ENCODE measurements at places on chromosomes 7 and 10.

GRCh38 chr7:29329686-29330085 is 135.1 kb downstream of the CHN2 start:
- no peak for DNase-seq

DNA sequence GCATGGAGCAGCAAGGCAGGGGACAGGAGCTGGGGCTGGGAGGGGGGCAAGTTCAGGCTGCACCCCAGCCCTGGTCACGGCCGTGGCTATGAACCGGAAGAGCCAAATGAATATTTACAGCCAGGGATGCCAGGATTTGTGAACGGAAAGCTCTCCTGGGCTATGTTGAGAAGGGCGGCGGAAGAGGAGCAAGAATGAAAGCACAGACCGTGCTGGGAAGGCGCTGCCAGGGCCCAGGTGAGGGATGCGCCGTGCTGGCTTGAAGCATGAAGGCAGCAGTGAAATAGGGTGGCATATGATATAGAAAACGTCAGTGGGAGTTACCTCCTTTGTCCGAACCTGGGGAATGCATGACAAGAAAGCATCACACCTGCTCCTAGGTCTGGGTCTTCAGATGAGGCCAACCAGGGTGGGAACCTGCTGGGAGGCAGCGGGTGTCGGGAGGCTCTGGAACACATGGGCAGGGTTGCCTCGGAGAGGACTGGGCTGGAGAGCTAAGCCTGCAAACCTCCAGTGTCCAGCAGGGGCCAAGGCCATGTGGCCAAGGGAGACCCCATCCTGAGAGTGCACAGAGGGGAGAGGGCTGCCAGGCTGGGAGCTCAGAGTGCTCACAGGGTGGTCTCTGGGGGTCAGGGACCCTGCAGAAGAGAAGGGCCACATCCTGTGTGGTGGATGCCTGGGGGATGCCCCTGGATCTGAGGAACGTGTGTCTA is 120.6 kb upstream of the TCERG1L start:
- DNase-seq, result no peak

GRCh38 chr10:62745581-62745980 is 58.9 kb upstream of the ADO start:
- DNase-seq, result no peak

DNA sequence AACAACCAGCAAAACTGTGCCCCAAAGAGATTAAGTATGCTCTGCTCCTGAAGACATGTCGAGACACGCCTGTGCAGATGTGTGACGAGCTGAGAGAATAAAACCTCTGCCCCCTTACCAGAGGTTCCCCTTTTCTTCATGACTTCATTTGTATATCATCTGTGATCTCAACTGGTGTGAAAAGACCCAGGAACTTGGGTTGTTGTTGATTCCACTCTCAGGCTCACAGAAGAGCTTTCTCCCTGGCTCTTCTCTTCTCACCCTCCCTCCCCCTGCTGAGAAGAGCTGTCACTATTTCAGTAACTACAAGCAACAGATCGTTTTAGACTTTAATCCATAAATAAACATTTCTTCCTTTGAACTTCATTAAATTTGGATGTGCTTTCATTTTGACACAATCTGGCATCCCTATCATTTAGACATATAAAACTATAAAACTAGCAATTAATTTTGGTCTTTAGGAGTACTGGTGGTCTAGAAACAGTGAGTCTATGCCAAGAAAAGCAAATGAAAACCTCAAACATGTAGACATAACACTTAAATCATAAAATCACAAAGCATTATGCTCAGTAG is 179.3 kb upstream of the FZD8 start:
- no peak for DNase-seq

GRCh38 chr10:70907637-70908405 is 19.5 kb upstream of the PCBD1 start:
- no peak for DNase-seq

DNA sequence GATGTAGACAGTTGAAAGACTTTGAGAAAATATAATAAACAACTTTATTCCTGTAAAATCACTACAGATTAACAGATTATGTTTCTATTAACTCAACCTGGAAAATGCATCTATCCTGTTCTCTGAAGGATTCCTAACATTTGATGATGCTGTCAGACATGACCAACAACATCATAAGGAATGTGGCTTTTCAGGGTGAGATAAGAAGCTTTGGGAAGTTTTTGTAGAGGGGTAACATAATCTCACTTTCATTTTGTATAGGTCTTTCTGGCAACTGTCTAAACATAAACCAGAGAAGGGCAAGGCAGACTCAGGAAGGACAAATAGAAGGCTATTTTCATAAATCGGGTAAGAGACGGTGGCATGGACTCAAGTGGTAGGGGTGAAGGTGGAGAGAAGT is 112.2 kb downstream of the TES start:
- DNase-seq, result peak; percentile 57

DNA sequence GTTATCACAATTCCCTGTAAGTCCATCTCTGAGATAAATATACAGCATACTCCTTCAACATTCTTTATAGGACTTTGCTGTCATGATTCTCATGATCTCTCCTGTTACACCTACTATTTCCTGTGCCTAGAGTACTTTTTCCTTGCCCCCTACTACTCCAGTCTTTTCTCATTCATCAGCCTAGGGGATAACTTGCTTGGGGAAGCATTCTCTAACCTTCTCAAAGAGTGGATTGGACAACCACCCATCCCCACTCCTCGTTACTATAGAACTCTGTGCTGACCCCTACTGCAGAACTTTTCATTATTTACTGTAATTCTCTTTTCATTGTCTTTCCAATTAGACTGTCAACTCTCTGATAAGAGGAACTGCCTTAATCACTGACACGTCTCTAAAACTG is 57.4 kb upstream of the TFEC start:
- no peak for DNase-seq

- no peak for DNase-seq
Measured at GRCh38 chr10:117684046-117684610, 141.6 kb downstream of the EMX2 start.

DNA sequence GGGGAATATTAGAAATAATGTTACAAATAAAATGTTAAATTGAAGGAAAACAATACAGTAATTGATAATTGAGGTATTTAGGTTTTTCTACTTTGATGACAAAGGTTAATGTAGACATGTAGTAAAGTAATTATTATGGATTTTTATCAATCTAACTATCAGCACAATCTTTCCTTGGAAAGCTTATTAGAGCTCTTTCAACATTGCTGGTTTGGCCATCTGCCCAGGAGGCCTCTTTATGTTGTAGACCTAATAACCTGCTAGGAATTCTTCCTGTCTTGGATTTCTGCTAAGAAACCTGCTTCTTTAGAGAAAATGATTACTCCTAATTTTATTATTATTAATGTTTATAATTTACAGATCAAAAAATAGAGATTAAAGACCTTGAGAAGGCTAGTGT is 78.9 kb downstream of the CHRM2 start:
- peak; percentile 61 for DNase-seq

DNA sequence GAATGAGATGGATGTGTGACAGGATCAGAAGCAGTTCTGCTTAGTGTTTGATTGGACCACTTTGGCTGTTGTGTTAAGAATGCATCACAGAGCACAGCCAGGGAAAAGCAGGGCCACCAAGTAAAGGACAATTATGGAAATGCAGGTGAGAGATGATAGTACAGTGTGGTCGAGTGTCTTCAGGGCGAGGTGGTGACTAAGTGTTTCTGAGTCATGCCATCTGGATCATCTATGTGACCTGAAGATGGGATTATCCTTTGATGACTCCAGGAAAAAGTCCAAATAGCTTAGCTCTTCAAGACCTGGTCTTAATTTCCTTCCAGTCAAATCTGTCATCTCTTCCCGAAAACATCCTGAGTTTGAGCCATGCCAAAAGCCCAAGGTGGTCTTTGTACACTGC is 523.2 kb upstream of the IGFBP3 start:
- peak; percentile 46 for DNase-seq

DNA sequence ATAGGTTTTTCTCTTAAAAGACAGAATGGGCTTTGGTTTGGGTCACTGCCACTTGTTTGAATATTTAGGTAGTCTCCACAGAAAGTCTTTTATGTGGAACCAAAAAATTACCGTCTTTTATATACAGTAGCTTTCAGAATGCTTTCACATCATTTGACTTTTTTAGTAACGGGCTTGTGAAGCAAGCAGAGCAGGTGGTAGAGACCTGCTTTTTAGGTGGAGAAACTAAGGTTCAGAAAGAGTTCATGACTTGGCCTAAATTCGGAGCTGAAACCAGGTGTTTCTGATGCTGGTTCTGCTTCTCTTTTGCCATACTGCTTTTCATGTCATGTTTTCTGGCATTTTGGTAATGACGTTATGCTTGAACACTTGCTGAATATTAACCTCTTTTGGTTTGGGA is 36.3 kb downstream of the GARS1 start:
- DNase-seq, result no peak

DNA sequence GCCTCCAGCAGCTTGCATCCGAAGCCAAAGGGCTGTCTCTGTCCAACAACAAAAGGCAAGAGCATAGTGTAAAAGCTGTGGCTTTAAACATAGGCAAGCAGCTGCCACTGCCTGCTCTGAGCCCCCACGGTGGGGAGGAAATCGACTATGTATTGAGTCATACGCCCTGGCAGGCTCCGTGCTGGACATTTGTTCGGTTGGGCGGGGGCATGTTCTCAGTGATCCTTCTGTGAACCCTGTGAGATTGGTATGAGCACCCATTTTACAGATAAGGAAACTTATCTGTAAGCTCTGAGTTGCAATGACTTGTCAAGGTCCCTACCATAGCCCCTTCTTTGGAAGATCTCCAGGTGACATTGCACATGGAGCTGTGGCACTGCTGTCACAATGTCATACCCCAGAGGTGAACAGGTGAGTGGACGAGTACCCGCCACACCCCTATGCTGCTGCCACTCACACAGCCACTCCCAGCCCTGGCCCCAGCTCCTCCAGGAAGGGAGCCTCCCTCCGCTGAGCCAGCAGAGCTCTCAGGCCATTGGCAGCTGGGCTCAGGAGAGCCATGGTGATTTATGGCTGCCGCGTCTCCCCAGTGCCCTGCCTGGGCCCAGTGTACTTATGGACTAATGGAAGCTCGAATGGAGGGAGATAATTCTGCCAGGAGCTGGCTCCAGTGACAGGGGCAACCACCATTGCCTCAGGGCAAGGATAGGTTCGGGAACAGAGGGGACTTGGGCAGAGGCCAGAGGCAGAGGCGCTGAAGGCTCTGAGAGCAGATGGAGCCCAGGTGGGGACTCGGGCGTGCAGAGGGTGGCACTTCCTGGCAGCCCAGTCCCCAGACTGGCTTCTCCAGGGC is 43.7 kb downstream of the UNC5B start:
- DNase-seq, result peak; percentile 81

- DNase-seq, result no peak
Measured at GRCh38 chr10:28637346-28637745, 40.0 kb upstream of the BAMBI start.

- no peak for DNase-seq
Measured at GRCh38 chr7:155647302-155647701, 2.8 kb downstream of the RBM33 start.

DNA sequence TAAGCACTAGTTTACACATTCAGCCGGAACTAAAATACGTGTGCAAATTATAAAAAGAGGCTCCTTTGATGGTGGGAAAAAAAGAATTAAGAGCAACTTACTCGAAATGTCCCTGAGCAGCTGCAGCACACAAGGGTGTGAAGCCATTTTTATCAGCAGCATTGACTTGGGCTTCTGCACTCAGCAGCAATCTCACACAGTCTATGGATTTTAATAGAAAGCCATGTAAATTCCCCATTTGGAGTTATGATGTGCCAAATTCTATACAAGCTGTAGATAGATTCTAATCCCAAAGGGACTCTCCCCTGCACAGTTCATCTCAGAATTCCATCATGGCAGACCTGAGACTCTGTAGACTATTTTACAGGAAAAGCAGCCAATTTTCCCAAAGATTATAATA is 90.5 kb downstream of the CTTNBP2 start:
- no peak for DNase-seq

GRCh38 chr7:17939211-17939605 is 1.1 kb downstream of the SNX13 start:
- peak; percentile 53 for DNase-seq

DNA sequence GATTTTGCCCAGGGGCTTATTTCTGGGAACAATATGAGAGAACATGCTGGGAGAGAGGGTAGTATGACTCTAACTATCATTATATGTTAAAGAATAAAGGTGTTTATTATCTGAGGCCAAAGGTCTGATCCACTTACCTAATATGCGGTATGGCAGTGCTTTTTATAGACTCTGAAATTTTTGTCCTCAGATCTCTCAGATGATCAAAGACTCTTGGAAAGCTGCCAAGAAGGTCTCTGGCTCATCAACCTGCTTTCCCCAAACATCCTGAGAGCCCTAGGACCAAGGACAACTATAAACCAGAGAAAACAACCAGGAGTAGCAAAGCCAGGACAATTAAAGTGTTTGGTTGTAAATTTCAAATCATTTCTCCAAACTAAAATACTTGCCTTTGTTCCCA is 255.7 kb upstream of the LRRN3 start:
- no peak for DNase-seq

DNA sequence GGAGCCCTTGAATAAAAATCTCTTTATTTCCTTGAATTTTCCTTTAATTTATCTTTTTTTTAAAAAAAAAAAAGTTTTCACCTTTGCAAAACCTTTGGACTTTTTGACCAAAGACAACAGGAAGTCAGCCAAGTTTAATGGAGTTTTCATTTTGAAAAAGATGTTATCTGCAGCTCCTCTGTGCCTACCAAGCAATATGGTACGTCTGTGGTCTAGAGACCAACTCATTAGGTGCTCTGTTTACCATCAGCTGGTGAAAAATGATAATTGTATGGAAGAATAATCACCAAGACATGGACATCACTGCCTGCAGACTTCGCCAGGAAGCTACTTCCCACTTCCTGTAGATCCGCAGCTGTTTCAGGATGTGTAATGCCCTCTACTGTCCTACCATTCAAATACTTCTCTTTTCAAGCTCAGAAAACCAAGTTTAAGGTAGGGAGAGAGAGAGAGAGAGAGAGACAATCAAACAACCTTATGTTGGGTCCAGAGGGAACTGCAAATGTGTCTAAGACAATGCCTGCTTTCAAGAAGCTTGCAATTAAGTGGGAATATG is 18.7 kb downstream of the PLXNA4 start:
- peak; percentile 32 for DNase-seq

DNA sequence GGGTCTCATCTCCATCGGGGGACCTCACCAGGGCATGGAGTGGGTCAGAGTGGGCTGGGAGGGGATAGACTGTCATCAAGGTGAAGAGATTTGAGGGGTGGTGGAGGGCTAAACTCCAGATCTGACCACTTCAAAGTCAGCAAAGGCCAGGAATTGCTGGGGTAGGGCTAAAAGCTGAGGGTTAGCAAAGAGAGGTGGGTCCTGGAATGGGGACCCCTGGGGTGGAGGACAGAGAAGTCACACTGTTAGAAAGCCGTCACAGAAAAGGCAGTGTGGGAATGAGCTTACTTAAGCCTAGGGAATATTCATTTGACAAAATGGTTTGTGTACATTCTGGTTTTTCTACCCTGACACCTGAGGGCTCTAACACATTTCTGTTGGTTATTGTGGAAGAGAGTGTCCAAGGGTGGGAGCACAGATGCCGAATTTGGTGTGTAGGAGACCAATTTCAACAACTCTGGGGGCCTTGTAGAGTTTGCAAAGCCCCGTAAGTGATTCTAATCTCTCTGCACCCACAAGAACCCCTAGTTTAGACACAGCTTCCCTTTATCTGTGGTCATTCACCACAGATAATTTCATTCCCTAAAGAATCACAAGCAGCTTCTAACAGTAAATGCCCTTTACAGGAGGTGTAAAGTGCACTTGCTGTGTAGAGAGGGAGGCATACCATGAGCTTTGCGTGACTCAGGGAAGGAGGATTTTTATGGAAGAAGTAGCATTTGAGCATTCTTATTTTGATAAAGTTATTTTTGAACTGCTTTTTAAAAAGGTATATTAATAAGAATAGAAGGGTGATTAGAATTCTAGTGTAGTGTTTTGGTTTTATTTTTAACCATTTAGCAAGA is 6.4 kb downstream of the FBH1 start:
- no peak for DNase-seq

GRCh38 chr7:133672866-133673265 is 420.0 kb downstream of the EXOC4 start:
- DNase-seq, result no peak

Measured in EL (cell line).